Hematopoietic multipotent progenitor cell (in vitro differentiated cells): ENCODE measurements at places on chromosomes 7 and 10. TPM values are rescaled to one million over a fixed set of nuclear protein-coding genes. Genes with fewer than 3 reads are reported as not detected.

Gene ICA1
- 14.0 TPM for total RNA-seq

Gene JMJD1C
- 177 TPM for total RNA-seq

Gene PRSS1
- 0.27 TPM for total RNA-seq

DNA sequence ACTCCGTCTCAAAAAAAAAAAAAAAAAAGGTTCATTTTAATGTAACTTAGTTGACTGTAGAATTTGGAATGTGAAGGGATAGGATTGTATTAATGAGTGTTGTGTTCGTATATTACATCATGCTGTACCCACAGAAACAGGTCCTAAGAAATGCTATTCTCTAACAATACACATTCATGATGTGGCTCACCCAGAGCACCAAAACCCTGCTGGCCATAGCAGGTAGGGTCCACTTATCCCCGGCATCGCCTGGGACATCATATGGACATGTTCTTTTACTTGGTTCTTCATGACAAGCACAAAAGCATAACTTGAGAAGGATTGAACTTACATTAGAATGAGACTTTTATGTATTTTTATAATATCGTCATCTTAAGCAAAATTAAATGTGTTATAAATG is 241.5 kb downstream of the CACNB2 start:
- DNase-seq, result no peak

GRCh38 chr7:26664274-26664673 is 200.1 kb downstream of the SKAP2 start:
- DNase-seq, result no peak

Gene FRMPD2
- not detected for total RNA-seq

DNA sequence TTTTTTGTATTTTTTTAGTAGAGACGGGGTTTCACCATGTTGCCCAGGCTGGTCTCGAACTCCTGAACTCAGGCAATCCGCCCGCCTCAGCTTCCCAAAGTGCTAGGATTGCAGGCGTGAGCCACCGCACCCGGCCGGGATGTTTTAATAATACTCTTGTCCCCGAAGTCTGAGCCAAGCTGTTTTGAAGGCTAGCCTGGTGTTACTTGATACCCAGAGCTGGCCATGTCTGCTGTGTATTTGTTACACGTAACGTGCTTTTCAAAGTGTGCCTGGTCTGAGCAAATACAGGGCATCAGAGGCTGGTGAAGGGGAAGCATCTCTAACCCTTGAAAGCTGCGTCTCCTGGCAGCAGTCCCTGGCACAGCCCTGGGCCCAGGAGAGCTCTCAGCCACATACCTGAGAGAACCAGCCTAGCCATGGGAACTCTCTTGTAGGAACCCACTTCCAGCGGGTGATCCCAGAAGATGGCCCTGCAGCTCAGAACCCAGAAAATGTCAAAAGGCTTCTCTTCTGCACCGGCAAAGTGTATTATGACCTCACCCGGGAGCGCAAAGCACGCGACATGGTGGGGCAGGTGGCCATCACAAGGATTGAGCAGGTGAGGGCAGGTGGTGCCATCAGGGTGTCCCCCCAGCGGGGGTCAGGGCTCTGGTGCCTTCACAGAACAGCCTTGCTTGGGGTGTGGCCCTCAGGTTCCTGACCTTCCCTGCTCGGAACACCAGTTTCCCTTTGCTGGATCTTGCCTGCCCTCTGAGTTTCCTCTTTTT is 41.7 kb upstream of the ZMIZ2 start:
- DNase-seq, result no peak

DNA sequence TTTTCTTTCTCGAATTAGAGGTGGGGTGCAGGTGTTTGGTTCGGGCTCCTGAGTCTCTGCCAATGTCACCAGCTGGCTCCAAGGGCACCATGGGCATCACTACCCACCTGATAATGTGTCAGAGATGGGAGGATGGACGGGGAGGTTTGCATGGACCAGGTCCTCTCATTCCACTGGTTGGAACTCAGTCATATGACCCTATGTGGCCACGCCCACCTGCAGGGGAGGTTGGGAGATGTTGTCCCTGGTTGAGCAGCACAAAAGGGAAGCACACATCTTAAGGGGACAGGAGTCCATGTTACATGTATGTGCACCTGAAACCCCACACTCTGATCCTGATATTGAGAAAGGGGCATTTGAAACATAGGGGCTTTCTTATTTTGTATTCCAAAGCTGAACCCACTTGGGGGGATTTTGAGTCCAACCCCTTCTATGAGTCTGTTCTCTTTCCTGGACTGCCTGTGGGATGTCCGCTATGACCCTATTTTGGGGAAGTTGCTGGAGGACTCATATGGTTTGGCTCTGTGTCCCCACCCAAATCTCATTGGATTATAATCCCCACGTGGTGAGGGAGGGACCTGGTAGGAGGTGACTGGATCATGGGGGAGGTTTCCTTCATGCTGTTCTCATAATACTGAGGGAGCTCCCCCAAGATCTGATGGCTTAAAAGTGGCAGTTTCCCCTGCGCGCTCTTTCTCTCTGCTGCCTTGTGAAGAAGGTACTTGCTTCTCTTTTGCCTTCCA is 66.9 kb upstream of the BAIAP2L1 start:
- no peak for DNase-seq

GRCh38 chr7:95066737-95067530 is 159.5 kb downstream of the PPP1R9A start:
- DNase-seq, result no peak
